ENCODE measurements at places on chromosomes 6 and 20.

- DNase-seq = no peak
These were observed 72.9 kb downstream of the TSBP1 start for GRCh38 chr6:32298632-32299336.

- no peak for DNase-seq
These were observed 48.1 kb downstream of the FOXA2 start for GRCh38 chr20:22536141-22536828.

GRCh38 chr20:51469046-51469445 is 73.5 kb downstream of the NFATC2 start:
- DNase-seq = no peak

GRCh38 chr20:1417273-1417672 is 24.4 kb upstream of the FKBP1A start:
- DNase-seq = no peak

DNA sequence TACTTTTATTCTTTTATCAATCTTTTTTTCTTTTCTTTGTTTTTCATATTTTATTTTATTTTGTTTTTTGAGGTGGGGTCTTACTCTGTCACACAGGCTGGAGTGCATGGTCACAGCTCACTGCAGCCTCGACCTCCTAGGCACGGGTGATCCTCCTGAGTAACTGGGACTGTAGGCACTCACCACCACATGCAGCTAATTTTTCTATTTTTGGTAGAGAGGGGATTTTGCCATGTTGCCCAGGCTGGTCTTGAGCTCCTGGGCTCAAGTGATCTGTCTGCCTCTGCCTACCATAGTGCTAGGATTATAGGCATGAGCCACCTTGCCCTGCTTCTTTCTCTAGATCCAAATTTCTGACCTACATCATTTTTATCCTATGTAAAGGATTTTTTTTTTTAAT is 153.2 kb downstream of the CDKAL1 start:
- no peak for DNase-seq

- no peak for DNase-seq
These were observed 10.9 kb upstream of the FANCE start for GRCh38 chr6:35441205-35441604.

DNA sequence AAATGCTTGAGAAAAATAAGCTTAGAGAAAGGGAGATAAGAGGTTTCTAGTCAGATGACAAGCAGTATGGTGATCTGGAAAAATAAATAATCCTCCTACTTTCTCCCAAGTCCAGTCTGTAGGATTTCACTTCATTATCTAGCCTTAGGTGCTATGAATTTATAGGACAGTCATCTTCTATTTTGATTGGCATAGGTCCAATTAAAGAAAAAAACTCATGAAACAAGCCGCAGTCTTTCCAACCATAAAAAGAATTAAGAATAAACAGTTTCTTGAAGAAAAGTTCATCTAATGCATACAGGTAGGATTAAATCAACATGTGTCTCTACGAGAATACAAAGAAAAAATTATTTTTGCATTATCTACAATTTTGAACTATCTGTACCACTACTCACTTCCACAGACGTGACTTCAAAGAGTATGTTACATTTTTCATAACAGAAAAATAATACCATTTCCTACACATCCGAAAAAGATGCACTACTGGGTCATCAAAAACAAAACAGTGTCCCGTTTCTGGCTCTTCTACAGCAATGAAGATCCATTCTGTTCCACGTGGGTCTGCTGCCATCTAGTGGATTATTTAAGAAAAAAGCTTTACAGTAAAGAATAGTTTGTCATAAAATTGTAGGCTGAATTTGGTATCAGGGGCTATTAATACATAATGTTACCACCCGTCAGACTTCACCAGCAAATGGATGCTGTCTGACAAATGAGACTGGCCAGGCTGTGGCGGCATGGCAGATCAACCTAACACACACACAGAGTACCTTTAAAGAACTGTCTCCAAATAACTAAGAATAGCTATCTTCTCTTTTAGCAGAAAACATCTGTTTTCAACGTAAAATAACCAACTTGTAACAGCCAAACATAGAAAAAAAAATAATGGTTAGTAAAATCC is 28.9 kb downstream of the STX7 start:
- DNase-seq = no peak

DNA sequence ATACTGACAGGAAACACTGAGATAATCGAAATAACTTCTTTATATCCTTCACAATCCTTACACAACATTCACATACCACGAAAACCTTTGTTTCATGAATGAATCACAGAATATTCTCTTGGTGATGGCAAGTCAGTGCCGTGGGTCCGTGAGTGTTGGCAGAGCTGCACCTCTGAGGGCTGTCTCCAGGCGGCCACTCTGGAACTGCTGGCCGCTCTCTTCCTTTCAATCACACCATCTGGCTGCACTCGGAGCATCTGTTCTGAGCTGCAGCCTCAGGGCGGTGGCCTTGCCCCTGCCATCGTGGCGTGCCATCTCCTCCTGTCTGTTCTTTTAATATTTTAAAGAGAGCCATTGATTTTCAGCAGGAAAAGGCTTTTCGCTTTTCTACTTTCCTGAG is 129.4 kb upstream of the AFDN start:
- no peak for DNase-seq
